ENCODE measurements at places on chromosomes 1 and 21. TPM values are rescaled to one million over a fixed set of nuclear protein-coding genes. Genes with fewer than 3 reads are reported as not detected.

DNA sequence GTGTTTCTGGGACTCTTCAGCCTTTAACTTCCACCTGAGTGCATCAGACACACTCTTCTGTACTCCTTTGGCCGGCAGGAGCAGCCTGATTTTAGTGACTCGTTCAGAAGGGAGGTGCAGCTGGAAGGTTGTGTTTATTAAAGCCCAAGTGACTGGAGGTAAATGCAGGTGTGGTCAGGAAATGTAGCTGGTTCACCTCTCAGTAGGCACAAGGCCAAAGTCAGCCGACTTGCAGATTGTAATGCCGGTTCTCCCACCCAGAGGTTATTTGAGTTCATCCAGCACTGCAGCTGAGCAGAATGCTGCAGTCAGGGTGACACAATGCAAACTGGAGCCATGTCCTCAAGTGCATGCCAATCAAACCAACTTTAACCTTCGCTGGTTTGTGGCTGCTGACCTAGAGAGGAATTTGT is 91.5 kb downstream of the SPATA46 start:
- no peak overlapping the region for H3K27ac ChIP-seq
- no peaks in the 10 kb centered on the region for H3K36me3 ChIP-seq
- peak; percentile 9 for DNase-seq

DNA sequence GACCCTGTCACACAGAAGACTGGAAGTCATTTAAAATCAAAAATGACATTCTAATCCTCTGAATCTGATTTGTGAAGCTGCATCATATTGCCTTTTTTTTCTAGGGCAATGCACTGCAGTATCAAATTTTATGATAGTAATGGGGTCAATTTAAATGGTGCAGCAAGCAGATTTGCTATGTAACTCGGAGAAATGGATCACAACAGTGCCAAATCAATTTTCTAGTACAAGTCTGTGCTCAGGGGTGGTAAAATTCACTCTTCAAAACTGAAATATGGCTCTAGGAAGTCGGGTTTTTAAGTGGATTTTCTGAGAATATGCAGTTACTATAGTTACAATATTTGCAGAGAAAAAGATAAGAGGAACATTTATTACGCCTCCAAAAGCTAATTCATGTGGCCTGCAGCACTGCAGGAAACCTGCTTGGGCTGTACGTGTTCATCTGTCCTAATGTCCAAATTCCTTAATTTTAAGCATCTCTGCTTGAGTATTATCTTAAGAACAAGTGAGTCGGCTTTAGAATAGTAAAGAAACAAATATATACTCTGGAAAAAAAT is 31.5 kb downstream of the HLCS start:
- no peaks in the 10 kb centered on the region for H3K27me3 ChIP-seq
- no peaks in the 10 kb centered on the region for H3K4me1 ChIP-seq
- no peak for DNase-seq
- peaks cover 3% of the 10 kb centered on the region for H3K36me3 ChIP-seq
- no peak overlapping the region for H3K4me3 ChIP-seq

Gene TMED5
- total RNA-seq: 50.0 TPM

- no peak overlapping the region for H3K4me3 ChIP-seq
- no peak for DNase-seq
- no peak overlapping the region for H3K27ac ChIP-seq
These were observed 56.7 kb downstream of the HUNK start for GRCh38 chr21:31929548-31929947.

Gene TTLL10
- 1.2 TPM for total RNA-seq

Gene SAMD13
- 0.59 TPM for total RNA-seq

DNA sequence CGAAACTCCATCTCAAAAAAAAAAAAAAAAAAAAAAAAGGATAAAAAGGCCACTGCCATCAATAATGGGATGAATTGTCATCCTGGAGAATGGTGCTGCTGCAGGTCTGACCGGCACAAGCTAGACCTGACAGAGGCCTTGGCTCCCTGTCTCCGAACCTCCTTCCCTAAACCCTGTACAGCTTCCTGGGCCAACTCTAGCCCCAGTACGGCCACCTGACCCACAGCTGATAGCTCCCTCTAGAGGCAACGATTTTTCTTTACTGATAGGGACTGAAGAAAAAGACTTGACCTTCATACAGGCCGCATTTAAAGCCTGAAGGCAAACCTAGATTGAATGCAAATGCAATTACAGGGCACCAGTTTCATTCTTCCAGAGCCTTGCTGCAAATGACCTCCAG is 30.7 kb downstream of the NOL9 start:
- H3K27me3 ChIP-seq: no peaks in the 10 kb centered on the region
- no peak overlapping the region for H3K27ac ChIP-seq
- peak; percentile 56 for DNase-seq
- no peaks in the 10 kb centered on the region for H3K4me1 ChIP-seq

GRCh38 chr1:61853583-61853982 is 111.3 kb downstream of the PATJ start:
- H3K27ac ChIP-seq: no peak overlapping the region
- no peaks in the 10 kb centered on the region for H3K4me1 ChIP-seq
- H3K27me3 ChIP-seq: no peaks in the 10 kb centered on the region
- no peak for DNase-seq

DNA sequence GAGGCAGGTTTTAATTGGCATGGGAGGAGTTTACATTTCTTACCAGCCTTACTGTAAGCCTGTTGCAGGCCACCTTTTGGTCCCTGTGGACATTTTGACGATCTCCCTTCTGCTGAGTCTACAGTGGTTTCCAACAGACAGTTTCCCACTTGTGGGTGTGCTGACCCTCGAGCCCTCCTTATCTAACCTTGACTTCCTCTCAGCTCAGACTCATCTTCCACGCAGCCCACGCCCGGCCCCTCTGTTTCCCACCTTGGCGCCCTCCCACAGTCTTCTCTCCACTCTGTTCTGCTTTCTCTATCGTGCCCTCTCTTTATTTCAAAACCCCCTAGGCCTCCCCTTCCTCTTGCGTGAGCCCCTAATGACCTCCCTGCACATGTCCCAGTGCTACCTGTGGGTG is 6.1 kb upstream of the ARL8A start:
- no peaks in the 10 kb centered on the region for H3K36me3 ChIP-seq
- no peak for DNase-seq
- H3K4me1 ChIP-seq: no peaks in the 10 kb centered on the region
- H3K27me3 ChIP-seq: no peaks in the 10 kb centered on the region

Gene HMCN1
- total RNA-seq: 0.49 TPM

Gene TRPM2
- 0.07 TPM for total RNA-seq

DNA sequence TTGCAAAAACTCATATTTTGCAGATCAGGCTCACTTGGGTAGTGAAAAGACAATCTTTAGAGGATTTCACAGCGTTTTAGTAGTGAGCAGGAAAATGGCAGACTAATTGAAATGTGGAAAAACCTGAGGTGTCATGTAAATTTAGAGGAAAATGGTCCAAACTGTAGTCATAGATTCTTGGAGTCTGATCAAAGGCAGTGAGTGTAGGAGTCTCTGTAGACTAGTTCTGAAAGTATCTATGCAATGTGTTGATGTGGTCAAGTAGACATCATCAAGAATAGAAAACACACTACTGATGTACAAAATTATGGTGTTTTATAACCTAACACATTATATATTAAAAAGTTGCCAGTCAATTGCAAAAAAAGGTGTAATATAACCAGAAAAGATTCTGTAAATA is 143.2 kb upstream of the C1orf105 start:
- no peak overlapping the region for H3K27ac ChIP-seq
- no peaks in the 10 kb centered on the region for H3K27me3 ChIP-seq
- no peaks in the 10 kb centered on the region for H3K4me1 ChIP-seq
- no peaks in the 10 kb centered on the region for H3K36me3 ChIP-seq
- DNase-seq: no peak
- no peak overlapping the region for H3K4me3 ChIP-seq

Gene TEDDM1
- total RNA-seq: not detected

Gene RAB13
- total RNA-seq: 77.4 TPM

- no peak overlapping the region for H3K27ac ChIP-seq
- peaks cover 15% of the 10 kb centered on the region for H3K4me1 ChIP-seq
- no peaks in the 10 kb centered on the region for H3K27me3 ChIP-seq
- H3K4me3 ChIP-seq: no peak overlapping the region
- no peaks in the 10 kb centered on the region for H3K36me3 ChIP-seq
- no peak for DNase-seq
These were observed 42.0 kb downstream of the PROX1 start for GRCh38 chr1:214029796-214030195.

Gene TNFRSF8
- not detected for total RNA-seq

- no peaks in the 10 kb centered on the region for H3K27me3 ChIP-seq
- peaks cover 25% of the 10 kb centered on the region for H3K4me1 ChIP-seq
- H3K4me3 ChIP-seq: peak overlapping the region; percentile 96
- peak; percentile 48 for DNase-seq
- H3K27ac ChIP-seq: peak overlapping the region; percentile 65
These were observed 735 bp downstream of the TTC13 start for GRCh38 chr1:230977761-230978490.

Gene TSPAN2
- total RNA-seq: 6.9 TPM

Gene FMO4
- total RNA-seq: 2.3 TPM

GRCh38 chr1:12591267-12591938 is 26.6 kb downstream of the DHRS3 start:
- H3K4me3 ChIP-seq: no peak overlapping the region
- H3K4me1 ChIP-seq: peaks cover 5% of the 10 kb centered on the region
- DNase-seq: no peak

- DNase-seq: no peak
- H3K27ac ChIP-seq: peak overlapping the region; percentile 3
- H3K4me1 ChIP-seq: peaks cover 10% of the 10 kb centered on the region
- no peaks in the 10 kb centered on the region for H3K36me3 ChIP-seq
These were observed 3.7 kb upstream of the KIAA1614 start for GRCh38 chr1:180909005-180909414.

DNA sequence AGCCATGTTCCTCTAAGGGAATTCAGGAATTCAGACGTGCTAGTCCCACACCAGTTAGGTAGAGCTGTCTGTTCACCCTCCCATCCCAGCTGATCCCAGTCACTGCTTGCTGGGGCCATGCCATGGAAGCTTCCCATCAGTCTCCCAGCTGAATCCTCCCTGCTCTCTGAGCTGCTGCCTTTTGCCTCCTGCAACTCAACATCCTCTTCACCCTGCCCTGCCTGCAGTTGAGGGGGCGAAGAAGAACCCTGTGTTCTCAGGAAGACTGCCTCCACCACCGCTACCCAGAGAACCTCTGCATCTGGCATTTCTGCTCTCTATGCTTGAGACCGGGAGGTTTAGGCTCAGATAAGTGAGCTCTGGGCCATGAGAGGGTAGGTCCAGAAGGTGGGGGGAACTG is 16.2 kb downstream of the CDCA8 start:
- no peak for DNase-seq
- H3K4me3 ChIP-seq: no peak overlapping the region
- H3K36me3 ChIP-seq: no peaks in the 10 kb centered on the region
- no peaks in the 10 kb centered on the region for H3K27me3 ChIP-seq

Gene S100A7
- not detected for total RNA-seq

GRCh38 chr1:229655781-229656180 is 29.7 kb downstream of the URB2 start:
- no peak overlapping the region for H3K4me3 ChIP-seq
- H3K27me3 ChIP-seq: no peaks in the 10 kb centered on the region
- no peak for DNase-seq

Gene TTC13
- total RNA-seq: 57.6 TPM

DNA sequence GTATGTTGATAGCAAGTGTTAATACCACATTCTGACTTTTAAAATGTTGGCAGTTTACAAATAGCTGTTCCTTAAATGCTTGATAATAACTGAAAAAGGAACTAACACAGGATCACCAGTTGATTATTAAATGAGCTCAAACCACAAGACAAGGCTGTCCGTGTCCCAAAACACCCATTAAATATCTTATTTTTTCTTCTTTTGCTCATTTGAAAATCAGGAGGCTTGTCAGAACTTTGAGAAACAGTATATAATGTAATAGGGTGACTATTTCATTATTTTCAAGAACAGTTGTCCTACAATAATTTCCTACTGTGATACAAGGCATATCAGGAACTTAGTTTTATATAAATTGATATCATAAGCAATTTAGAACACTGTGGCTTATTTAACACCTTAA is 2.7 kb downstream of the CDKN2C start:
- no peak overlapping the region for H3K4me3 ChIP-seq
- H3K27me3 ChIP-seq: no peaks in the 10 kb centered on the region

Gene CDC73
- total RNA-seq: 48.9 TPM

Gene CHIA
- total RNA-seq: not detected

- H3K27ac ChIP-seq: no peak overlapping the region
- no peaks in the 10 kb centered on the region for H3K27me3 ChIP-seq
- H3K4me3 ChIP-seq: no peak overlapping the region
- peaks cover 15% of the 10 kb centered on the region for H3K4me1 ChIP-seq
- H3K36me3 ChIP-seq: no peaks in the 10 kb centered on the region
- no peak for DNase-seq
These were observed 23.5 kb downstream of the DIPK1A start for GRCh38 chr1:92937731-92938130.

Gene BMP8B
- total RNA-seq: 5.8 TPM

DNA sequence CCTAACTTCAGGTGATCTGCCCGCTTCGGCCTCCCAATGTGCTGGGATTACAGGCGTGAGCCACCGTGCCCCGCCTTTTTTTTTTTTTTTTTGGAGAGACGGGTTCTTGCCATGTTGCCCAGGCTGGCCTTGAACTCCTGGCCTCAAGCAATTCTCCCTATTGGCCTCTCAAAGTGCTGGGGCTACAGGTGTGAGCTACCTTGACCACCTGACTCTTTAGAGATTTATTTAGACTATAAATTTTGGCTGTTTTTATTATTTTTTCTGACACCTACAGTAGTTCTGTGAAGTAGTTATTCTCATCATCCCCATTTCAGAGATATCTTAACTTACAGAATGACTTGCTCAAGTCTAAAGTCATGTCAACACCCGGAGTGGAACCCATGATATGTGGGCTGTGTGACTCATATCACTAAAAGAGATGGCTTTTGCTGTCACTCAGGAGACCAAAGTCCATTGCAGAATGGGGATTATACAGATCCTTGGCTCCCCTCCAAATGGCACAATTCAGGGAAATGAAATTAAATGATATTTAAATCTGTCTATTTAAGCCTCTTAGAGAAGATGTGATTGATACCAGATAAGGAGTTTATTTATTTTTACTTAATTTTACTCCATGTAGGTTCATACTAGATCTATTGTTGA is 93.2 kb downstream of the CTH start:
- DNase-seq: no peak
- H3K36me3 ChIP-seq: no peaks in the 10 kb centered on the region
- no peak overlapping the region for H3K4me3 ChIP-seq
- H3K27me3 ChIP-seq: no peaks in the 10 kb centered on the region

- H3K4me3 ChIP-seq: no peak overlapping the region
- no peak for DNase-seq
- no peaks in the 10 kb centered on the region for H3K4me1 ChIP-seq
- no peaks in the 10 kb centered on the region for H3K36me3 ChIP-seq
These were observed 788.9 kb downstream of the ADGRL2 start for GRCh38 chr1:82589588-82589987.

DNA sequence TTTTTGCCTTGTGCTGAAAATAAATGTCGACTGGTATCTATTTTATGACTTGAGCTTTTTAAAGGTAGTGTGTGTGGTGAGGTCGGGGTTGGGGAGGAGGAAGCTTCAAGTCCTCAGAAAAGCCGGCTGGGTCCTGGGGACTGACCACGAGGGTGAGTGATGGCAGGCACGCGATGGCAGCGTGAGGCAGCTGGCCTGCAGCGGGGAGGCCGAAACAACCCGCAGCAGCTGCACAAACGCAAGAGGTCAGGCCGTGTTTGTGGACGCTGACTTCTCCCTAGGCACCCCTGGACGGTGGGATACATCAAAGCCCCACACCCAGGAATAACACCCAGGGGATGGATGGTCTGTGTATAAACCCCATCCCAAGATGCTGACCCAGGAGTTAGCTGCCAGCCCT is 51.4 kb downstream of the ZBTB18 start:
- no peak overlapping the region for H3K4me3 ChIP-seq
- H3K27ac ChIP-seq: no peak overlapping the region
- peaks cover 4% of the 10 kb centered on the region for H3K4me1 ChIP-seq
- H3K27me3 ChIP-seq: no peaks in the 10 kb centered on the region
- no peak for DNase-seq

Gene EPHA8
- total RNA-seq: not detected

Gene NR1I3
- total RNA-seq: not detected
